Testis (tissue), 5 donors: ENCODE measurements at places on chromosomes 12 and 14. TPM values are rescaled to one million over a fixed set of nuclear protein-coding genes. Genes with fewer than 3 reads are reported as not detected.

Gene PPP1R36
- total RNA-seq, result 22.4 TPM

Gene GNG2
- 248 TPM for total RNA-seq

Gene OLR1
- 2.5 TPM for total RNA-seq

Gene LRRK2
- 5.1 TPM for total RNA-seq

Gene OR4E2
- not detected for total RNA-seq

Gene WNT5B
- 5.8 TPM for total RNA-seq

Gene RPGRIP1
- 35.7 TPM for total RNA-seq

Gene LIN7A
- 12.0 TPM for total RNA-seq

Gene LRRC10
- not detected for total RNA-seq

Gene SLC6A12
- total RNA-seq, result 12.5 TPM

Gene SEC23A
- total RNA-seq, result 52.4 TPM

Gene PSMA6
- total RNA-seq, result 147 TPM
